ENCODE measurements at places on chromosomes 5 and 9.

DNA sequence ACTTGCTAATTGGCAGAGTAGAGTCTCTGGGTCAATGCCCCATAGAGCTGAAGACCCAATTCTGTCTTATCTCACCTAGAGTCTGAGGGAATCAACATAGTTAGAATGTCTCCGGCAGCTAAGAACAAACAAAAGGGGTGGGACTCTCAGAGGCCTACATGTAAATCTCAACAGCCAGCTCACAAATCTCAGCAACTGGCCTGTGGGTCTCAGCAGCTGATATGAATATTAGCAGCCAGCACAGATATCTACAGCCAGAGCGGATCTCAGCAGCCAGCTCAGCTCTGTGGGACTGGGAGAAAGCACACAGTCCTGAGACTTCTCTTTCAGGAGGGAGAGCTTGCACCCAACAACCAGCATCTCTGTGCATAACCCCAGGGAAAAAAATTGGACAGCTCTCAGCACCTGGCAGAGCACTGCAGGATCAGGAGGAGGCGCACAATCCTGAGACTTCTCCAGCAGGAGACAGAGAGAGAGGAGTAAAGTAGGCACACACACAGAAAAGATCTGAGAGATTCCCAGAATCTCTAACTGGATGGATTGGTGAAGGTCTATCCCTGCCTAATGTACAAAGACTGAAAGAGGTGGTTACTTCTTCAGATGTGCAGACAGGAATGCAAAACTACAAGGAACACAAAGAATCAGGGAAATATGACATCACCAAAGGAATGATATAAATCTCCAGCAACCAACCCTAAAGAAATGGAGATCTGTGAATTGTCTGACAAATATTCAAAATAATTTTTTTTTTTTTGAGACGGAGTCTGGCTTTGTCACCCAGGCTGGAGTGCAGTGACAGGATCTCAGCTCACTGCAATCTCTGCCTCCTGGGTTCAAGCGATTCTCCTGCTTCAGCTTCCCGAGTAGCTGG lies 29.2 kb downstream of the KLF4 start:
- DNase-seq = no peak

DNA sequence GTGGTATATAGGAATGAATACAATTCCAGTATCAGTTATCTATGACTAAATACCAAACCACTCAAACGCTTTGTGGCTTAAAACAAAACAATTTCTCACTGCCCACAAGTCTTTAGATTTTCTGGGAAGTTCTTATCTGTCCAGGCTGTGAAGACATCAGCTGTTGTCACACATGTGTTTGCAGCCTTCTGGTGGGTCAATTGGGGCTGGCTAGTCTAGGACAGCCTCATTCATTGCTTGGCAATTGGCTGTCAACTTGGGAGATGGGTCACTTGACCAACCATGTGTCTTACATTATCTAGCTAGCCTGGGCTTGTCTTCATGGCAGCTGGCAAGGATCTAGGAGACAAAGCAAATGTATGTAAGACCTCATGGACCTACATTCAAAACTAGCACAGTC lies 53.8 kb upstream of the PAPPA start:
- DNase-seq = no peak

- DNase-seq = no peak
Observed at GRCh38 chr9:137836151-137836830, 41.3 kb upstream of the CACNA1B start.

- DNase-seq = no peak
Observed at GRCh38 chr9:96085491-96086143, 210.1 kb downstream of the ERCC6L2 start.

- no peak for DNase-seq
Observed at GRCh38 chr9:136303825-136304416, at the start of gene CCDC187. Gene CCDC187 (minus strand): TSS chr9:136304094. CDS start chr9:136303830, 264 bp downstream.

DNA sequence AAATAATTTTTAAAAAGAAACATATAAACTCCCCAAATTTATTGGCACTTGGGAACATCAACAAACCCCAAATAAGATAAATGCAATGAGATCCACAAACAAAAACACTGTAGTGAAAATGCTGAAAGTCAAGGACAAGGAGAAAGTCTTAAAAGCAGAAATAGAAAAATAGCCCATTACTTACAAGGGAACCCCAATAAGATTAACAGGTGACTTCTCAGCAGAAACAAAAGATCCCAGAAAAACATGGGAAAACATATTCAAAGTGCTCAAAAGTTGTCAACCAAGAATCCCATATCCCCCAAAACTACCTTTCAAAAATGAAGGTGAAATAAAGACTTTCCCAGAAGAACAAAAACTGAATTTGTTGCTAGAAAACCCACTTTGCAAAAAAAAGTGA lies 40.0 kb downstream of the FANCC start:
- DNase-seq = no peak
